HuH-7.5 (cell line): ENCODE measurements at places on chromosomes 7 and 10.

DNA sequence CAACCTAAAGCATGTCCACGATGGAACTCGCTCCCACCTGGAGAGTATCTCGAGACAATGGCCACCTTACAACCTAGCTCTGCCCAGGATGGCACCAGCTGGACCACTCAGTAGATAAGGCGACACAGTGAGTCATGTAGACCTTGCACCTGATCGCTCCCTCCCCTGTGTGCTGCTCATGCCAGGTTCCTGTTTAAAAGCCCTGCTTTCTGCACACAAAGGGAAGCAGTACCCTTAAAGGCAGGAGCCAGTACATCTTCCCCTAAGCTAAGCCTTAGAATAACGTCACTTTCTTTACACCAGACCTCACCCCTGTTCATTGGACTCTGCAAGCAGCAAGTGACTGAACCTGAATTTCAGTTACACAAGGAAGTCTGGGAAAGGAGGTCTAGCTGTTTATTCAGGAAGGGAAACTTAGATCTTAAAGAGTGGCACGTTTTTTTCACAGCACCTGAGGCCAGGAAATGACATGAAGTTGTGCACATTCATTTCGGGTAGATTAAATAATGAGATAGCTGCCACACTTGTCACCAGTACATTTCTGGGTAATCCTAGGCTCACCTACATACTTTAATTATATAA is 117.9 kb downstream of the MTPAP start:
- no peak for DNase-seq

- DNase-seq: no peak
Observed at GRCh38 chr7:47481541-47482012, 100.3 kb downstream of the TNS3 start.

- no peak for DNase-seq
Observed at GRCh38 chr7:87111877-87112276, 40.4 kb upstream of the DMTF1 start.

DNA sequence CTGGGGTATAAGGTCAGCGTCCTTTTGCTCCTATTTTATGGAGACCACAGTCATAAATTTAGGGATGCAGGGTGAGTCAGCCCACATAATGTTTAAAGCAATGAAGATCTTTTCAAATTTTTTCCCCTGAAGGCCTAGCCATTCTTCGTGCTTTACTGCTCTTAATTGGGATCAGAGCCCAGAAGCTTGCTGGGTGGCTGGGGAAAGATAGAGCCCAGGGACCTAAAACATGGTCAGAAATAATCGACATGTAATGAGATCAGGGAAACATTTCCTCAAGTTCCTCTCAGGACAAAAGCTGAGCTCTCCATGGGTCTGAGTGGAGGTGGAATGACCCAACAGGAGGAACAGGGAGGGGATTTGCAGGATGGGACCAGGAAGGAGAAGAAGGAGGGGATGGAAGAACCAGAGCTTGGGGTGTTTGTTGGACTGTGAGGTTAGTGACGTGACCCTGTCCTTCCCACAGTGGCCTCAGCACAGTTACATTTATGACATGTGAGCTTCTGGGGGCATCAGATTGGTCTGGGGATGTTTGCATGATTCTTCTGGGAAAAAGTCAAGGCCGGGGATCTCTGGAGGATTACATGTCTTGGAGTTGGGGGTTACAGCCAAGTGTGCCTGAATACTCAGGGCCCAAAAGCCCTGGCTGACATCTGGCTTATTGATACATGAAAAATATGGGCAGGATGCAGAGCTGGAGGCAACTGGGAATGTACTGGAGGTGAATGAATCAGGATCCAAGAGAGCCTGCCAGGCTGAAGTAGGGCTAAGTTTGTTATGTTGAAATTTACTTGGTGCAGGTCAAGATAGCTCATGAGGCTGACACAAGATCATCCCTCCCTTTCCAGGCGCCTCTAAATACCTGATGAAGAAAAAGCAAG is 477.9 kb downstream of the RPS24 start:
- no peak for DNase-seq

DNA sequence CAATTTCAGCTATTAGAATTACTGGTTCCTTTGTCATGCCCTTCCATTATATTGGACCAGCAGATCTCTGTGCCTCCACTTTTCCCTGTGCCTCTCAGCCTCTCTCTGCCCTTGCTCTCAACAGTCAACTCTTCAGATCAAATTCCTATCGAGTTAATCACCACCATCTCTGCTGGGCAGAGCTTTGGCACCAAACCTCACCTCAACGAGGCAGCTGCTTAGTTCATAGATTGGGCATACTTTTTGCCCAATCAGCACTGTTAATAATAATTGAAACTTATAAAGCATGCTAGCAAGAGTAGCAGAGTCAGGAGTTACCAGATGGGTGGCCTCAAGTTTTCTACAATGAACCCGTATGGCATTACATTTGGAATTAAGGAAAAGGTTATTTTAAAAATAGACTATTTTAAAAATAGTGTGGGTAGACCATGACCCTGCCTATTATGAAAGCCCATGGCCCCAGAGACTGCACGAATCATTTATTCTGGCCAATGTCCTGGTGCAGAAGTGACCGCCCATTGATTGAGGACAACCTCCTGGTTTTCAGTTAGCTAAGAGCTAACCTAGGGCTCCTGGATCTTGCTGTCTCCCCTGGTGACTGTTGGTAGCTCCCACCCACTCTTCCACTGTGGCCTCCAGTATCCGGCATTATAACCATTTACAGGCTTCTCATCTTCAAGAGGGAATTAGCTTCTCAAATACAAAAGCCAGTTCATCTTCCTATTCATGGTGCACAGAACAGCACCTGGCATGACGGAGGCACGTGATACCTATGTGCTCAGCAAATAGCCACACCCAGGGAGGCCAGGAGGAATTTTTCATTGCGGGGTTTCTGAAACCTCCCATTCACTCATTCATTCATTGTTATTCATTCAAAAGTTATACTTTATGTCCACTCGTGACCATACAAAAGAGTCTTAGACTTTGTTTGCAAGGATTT is 265.4 kb downstream of the INHBA start:
- no peak for DNase-seq

GRCh38 chr10:73506491-73506890 is 10.7 kb upstream of the PPP3CB start:
- DNase-seq: no peak

DNA sequence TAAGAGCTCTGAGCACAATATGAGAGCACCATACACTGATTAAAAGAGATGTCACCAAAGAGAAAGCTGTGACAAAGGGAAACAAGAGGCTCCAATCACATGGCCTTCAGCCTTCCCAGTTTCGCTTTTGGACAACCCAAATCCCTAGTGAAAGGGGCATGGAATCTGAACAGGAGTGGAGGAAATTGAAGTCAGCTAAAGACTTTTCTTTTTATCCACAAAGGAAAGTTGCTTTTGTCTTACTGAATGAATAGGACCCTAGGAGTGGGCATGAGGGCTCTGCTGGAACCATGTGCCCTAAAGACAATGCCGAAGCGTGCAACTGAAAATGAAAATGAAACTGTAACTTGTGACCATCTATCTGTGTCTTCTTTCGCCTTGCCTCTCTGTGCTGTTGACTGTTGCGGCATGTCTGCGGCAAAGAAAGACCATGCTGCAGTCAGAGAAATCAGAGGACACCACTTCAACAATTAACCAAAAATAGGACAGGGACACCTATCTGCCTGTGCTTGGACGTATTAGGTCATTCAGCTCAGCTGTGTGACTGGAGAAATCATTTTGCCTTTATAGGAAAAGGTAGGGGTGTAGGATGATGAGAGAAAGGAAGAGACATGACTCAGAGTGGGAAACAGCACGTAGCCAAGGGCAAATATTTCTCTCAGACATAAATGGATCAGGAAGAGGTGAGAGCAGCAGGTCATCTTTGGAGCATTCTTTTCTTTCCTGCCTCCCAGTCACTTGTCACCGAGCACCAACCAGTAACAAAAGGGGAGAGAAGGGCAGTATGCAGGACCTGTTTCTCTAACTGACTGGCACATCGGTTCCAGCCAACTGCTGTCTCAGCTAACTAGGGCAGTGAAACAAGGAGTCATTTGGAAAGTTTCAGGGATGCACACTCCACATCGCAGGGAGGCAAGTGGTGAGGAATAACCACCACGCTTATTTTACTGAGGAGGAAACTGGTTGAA is 12.3 kb downstream of the CAV2 start:
- no peak for DNase-seq
